ENCODE measurements at places on chromosomes 12 and 14. TPM values are rescaled to one million over a fixed set of nuclear protein-coding genes. Genes with fewer than 3 reads are reported as not detected.

DNA sequence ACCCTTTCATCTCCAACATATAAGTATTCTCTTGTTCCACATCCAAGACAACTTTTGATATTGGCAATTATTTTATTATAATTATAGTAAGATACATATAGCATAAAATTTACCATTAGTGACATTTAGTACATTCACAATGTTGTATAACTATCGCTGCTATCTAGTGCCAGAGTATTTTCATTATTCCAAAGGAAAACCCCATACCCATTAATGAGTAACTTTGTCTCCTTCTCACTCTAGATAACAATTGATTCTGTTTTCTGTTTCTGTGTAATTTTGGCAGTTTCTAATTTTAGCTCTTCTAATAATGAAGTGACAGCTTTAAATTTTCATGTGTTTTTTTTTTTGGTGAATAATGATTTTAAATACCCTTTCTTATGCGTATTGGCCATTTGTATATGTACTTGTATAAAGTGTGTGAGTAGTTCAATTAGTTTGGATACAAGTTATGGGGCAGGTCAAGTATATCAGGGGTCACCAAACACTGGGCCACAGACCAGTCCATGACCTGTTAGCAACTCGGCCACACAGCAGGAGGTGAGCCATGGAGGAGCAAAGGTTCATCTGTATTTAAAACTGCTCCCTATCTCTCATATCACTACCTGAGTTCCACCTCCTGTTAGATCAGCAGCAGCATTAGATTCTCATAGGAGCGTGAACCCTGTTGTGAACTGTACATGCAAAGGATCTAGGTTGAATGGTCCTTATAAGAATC, 97.2 kb upstream of the SYT1 start:
- DNase-seq, result no peak

GRCh38 chr14:95231966-95232633, 74.8 kb upstream of the DICER1 start:
- DNase-seq, result no peak

GRCh38 chr12:70619471-70620152, 17.6 kb downstream of the PTPRB start:
- DNase-seq, result no peak

DNA sequence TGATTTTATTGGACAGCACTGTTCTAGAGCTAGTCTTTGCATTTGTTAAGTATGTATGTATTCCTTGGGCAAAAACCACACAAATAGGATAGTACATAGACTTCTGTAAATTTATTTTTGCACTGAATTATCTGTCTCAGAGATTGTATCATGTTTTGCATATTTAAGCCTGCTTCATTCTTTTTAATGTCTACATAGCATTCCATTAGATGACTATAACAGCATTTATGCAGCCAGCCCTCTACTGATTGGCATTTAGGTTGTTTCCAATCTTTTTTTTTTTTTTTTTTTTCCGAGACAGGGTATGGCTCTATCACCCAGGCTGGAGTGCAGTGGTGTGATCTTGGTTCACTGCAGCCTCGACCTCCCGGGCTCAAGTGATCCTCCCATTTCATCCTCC, 34.5 kb downstream of the SYNDIG1L start:
- no peak for DNase-seq

DNA sequence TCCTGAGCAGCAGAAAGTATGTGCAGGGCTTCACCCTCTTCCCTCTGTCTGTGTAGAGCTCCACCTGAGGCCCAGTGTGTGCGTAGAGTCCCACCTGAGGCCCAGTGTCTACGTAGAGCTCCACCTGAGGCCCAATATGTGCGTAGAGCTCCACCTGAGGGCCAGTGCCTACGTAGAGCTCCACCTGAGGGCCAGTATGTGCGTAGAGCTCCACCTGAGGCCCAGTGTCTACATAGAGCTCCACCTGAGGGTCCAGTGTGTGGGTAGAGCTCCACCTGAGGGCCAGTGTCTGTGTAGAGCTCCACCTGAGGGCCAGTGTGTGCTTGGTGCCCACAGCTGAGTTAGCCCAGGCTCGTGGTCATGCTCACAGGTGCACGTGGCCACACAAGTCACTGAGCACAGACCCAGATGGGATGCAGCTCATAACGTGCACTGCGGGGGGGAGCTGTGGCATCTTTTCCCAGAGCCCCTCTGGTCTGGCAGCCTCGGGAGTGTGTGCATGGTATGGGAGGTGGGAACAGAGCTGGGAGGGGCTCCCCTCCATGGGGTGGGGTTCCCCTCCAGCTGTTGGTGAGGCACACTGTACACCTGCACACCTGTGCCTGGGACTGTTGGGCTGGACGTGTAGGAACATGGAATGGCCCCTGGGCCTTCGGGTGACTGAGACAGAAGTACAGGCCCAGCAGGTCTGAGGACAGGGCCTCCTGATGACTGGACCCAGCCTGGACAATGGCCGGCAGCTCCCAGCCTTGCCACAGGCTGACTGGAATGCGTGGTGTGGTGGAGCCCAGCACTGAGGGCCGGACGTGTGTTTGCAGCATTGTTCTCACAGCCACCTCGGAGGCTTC, 20.1 kb downstream of the PACS2 start:
- no peak for DNase-seq

- DNase-seq, result no peak
These were observed 49.5 kb downstream of the ADIPOR2 start for GRCh38 chr12:1740161-1740948.

DNA sequence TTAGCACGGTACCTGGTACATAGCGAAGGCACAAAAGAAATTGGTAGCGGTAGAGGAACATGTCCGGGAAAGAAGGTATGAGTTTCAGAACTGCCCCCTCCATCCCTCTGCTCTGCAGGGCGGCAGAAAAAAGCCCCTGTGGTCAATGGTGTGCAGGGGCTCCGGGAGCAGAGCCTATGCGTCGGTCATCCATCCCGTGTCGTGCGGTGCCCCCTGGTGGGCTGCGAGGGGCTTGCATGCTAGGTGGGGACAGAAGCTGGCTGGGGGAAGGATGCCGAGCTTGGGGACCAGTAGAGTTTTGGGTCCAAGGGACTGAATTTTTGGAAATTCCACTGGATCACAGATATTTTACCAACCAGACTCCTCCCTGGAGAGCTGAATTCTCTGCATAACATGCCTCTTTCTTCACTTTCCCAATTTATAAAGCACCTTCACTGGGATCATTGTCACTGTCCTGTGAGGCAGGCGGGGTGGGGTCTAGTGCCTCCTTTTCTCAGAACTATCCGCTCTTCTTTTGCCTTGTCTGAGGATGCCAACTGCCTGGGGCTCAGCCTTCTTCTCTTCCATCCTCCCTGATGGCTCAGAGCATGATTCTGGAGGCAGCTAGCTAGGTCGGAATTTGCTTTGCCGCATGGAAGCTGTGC, 148.7 kb downstream of the SMOC1 start:
- no peak for DNase-seq

DNA sequence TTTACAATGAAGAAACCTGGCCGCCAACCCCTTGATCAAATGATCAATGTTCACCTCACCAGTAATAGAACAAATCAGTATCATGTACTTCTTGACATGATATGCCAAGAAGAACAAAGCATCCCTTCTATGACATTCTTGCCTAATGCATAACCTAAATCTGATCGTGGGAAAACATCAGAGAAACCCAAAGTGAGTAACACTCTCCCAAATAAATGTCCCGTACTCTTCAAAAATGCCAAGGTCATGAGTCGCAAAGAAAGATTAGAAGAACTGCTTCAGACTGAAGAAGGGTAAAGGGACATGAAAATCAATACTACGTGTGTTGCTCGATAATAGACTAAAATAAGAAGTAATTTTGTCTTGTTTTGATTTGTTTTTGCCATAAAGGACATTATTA, 11.4 kb upstream of the SLC25A3 start:
- DNase-seq, result no peak

DNA sequence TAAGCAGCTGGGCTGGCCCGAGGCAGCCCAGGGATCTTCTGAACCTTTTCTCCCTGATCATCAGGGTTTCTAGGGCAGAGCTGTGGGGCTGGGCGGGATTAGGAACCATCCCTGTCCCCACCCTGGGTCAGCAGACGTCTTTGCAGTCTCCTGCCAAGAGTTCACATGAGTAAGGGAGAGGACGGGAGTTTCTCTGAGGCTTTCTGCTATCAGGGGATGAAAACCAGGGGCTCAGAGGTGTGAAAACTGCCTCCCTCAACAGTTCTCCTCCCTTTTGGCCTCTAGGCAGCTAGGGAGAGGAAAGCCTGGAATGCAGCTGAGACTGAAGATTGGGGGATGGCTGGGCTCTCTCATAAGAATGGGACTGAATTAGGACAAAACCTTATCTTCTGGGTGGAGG, 7.9 kb downstream of the ZNF385A start:
- DNase-seq, result no peak

DNA sequence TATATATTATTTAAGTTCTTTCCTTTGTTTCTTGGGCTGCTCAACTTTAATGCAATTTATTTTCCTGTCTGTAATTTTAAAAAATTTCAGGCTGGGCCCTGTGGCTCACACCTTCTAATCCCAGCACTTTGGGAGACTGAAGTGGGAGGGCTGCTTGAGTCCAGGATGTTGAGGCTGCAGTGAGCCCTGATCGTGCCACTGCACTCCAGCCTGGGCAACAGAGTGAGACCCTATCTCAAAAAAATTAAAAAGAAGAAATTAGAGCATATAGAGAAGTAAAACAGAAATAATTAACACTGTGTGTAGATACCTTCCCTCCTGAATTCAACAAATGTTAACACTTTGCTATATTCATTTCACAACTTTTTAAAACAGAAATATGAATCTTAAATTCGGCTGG, 74.2 kb downstream of the DENND5B start:
- DNase-seq, result no peak

- no peak for DNase-seq
These were observed 785.3 kb downstream of the TRHDE start for GRCh38 chr12:73057428-73057827.

DNA sequence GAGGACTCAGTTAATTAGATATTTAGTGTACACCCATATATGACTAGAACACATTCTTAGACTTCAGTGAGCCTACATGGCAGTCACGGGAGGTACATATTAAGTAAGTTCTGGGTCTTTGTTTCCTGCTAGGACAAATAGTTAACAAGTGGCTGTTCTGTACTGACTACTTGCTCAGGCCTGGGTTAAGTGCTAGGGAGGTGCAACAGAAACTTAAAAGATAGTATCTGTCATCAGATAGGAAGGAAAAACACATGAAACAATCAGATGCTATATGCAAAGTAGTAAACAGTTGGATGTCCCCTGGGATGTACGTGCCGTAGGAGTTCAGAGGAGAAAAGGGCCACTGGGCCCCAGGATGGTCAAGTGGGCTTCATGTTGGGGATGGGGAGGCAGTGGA, 59.5 kb downstream of the SLC4A8 start:
- no peak for DNase-seq

- DNase-seq, result no peak
These were observed 16.2 kb upstream of the STON2 start for GRCh38 chr14:81416194-81416952.

DNA sequence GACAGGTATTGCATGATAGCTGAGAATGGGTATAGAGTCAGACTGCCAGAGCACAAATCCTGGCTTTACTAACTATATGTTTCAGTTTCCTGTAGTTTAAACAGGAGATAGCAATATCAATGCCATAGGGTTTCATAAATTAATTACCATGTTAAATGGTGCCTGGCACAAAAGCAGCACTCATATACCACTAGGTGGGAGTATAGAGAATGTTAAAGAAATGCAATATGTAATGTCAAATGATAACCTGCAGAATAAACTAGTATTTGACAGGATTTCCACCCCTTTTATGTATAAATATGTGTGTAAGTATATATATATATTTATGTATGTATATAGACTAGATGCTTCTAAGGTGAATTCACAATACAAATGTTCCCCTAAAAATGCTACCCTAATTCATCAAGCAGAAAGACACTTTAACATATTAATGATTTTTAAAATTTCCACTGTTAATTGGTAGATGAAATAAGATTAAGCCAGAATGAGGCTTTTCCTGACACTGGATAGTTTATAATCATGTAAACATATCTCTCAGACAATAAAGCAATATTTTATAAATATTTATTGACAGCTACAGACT, 8.6 kb downstream of the WDR89 start:
- DNase-seq, result no peak

DNA sequence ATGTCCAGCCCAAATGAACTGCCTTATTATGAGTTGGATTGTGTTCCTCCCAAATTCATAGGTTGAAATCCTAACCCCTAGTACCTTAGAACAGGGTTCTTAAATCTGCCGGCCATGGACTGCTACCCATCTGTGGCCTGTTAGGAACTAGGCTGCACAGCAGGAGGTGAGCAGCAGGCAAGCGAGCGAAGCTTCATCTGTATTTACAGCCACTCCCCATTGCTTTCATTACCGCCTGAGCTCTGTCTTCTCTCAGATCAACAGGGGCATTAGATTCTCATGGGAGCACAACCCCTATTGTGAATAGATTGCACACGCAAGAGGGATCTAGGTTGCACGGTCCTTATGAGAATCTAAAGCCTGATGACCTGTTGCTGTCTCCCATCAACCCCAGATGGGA, 9.8 kb upstream of the EML5 start:
- DNase-seq, result no peak

DNA sequence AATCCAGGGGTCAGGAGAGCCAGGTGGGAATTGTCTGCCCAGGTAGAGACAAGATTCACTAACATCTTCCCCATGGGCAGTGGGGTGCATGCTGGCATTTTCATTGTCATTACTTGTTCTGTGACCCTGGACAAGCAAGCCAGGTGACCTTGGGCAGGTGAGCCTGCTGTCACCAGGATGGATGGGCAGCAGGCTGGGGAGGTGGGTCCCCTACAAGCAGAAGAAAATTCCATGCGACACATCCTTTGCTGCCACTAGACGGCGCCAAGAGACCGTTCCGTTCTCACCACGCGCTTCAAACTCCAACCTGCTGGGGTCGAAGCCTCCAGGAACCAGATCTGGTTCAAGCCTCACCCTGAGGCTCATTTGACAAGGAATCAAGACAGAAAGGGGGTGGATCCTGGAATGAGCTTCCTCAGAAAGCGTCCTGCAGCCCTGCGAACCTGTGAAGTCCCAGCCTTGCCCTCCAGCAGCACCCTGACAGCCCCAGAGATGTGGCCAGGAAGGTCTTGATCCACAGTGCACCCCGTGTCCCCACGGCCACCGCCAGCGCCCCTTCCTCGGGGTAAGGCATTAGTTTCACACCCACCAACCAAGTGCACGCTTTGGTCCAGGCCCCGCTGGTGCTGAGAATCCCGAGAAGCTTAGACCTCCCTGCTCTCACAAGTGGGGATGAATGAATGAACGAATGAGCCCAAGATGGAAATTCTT, 3.2 kb upstream of the DYNC1H1 start:
- no peak for DNase-seq

AKT1 gene
- 156 TPM for total RNA-seq

LRTM2 gene
- total RNA-seq, result not detected

CPNE6 gene
- total RNA-seq, result not detected

CLEC4A gene
- total RNA-seq, result not detected

TAS2R7 gene
- not detected for total RNA-seq

CLEC4D gene
- not detected for total RNA-seq

C12orf42 gene
- total RNA-seq, result 0.07 TPM

SMOC1 gene
- 49.3 TPM for total RNA-seq

OR10P1 gene
- not detected for total RNA-seq

SSPN gene
- 0.51 TPM for total RNA-seq

E2F7 gene
- total RNA-seq, result 20.8 TPM

SEC23A gene
- total RNA-seq, result 83.1 TPM
